ENCODE measurements at places on chromosomes 16 and 17. TPM values are rescaled to one million over a fixed set of nuclear protein-coding genes. Genes with fewer than 3 reads are reported as not detected.
A peak's percentile ranks its signal among the peaks of the same experiment; 100 is the strongest.

DNA sequence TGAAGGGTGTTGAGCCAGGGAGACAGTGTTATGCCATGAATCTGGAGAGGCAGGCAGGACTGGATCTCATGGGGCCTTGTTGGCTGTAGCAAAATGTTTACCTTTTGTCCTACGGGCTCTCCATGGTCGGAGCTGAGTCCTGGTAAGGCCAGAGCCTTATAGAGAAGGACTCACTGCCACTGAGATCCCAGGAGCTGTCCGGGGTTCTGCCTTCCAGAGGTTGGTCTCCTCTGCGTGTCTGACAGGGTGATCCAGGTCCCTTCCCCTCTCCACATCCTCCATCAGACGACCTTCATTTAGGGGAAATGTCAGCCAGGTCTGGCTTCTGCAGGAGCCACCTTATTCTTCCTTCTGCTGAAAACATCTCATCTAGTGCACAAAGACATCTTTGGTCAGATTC, 285.2 kb upstream of the N4BP1 start:
- no peaks in the 10 kb centered on the region for H3K36me3 ChIP-seq
- DNase-seq = no peak
- H3K4me1 ChIP-seq = no peaks in the 10 kb centered on the region
- no peaks in the 10 kb centered on the region for H3K27me3 ChIP-seq
- H3K27ac ChIP-seq = no peak overlapping the region
- no peak overlapping the region for H3K4me3 ChIP-seq

DNA sequence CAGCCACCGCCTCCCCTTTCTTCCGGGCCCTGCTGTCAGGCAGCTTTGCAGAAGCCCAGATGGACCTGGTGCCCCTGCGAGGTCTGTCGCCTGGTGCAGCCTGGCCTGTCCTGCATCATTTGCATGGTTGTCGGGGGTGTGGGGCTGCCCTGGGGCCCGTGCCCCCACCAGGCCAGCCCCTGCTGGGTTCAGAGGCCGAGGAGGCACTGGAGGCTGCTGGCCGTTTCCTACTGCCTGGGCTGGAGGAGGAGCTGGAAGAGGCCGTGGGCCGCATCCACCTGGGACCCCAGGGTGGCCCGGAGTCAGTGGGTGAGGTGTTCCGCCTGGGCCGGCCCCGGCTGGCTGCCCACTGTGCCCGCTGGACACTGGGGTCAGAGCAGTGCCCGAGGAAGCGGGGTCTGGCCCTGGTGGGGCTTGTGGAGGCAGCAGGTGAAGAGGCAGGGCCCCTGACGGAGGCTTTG, 5.5 kb upstream of the TGFB1I1 start:
- H3K36me3 ChIP-seq = peaks cover 28% of the 10 kb centered on the region
- H3K4me1 ChIP-seq = peaks cover 4% of the 10 kb centered on the region
- no peak overlapping the region for H3K27ac ChIP-seq
- peaks cover 7% of the 10 kb centered on the region for H3K27me3 ChIP-seq
- H3K4me3 ChIP-seq = no peak overlapping the region

- peaks cover 12% of the 10 kb centered on the region for H3K4me1 ChIP-seq
- no peak for DNase-seq
- no peak overlapping the region for H3K27ac ChIP-seq
These were observed 538 bp upstream of the FCSK start for GRCh38 chr16:70453892-70454221.

DNA sequence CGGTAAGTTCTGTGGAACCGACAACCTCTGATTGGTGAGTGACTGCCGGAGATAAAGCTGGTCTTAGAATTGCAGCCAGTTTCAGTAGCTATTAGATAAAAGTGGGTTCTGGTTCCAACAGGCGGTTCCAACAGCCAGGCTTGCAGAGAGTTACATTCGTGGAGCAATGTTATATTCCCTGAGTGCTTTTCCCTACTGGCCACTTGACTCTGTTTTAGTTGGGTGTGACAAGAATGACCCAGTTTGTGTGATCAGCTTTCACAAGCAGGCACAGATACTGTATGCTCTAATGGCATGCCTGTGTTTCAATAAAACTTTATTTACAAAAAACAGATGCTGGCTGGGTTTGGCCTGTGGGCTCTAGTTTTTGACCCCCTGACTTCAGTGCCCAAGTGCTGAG, 196.6 kb downstream of the SNX29 start:
- H3K4me3 ChIP-seq = no peak overlapping the region
- H3K36me3 ChIP-seq = no peaks in the 10 kb centered on the region
- no peaks in the 10 kb centered on the region for H3K27me3 ChIP-seq

DNA sequence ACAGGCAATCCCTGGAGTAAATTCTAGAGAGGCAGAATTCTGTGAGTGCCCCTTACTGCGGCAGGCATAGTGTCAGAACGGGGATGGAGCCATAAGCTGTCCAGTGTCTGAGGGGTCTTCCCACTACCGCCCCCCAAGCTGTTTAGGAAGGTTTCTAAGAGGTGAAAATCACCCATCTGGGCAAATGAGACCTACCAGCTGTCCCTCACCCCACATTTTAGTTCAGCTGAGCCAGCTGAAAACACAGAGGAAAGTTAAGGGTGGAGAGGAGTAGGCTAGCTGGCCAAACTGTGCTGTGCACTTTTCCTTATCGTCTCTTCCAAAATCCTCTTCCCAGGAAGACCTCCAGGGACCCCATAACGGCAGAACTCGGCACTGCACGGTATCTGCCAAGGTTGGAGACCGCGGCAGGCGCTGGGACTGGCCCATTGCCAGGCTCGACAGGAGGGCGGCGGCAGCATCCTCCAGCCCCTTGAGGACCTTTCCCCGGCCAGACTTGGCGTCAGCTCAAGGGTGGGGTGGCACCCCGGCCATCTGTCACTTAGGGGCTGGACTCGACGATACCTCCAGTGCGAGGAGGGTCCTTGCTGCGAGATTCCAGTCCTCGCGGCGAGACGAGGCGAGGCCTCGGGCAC, 955 bp downstream of the ACLY start:
- peaks cover 25% of the 10 kb centered on the region for H3K4me1 ChIP-seq
- peaks cover 11% of the 10 kb centered on the region for H3K36me3 ChIP-seq
- DNase-seq = no peak
- no peaks in the 10 kb centered on the region for H3K27me3 ChIP-seq
- peak overlapping the region; percentile 100 for H3K4me3 ChIP-seq

SLFN11 gene
- 34.7 TPM for total RNA-seq

Measured in thymus (tissue), 14 donors.